ENCODE measurements at places on chromosomes 3 and 15. TPM values are rescaled to one million over a fixed set of nuclear protein-coding genes. Genes with fewer than 3 reads are reported as not detected.

The LYZL4 gene
- total RNA-seq: not detected

The BTBD1 gene
- total RNA-seq: 128 TPM

The CHRFAM7A gene
- total RNA-seq: 3.8 TPM

The GABRA5 gene
- not detected for total RNA-seq

The MYL3 gene
- total RNA-seq: 3,804 TPM

The ARIH1 gene
- 182 TPM for total RNA-seq

The XCR1 gene
- total RNA-seq: not detected
